Suppressor macrophage (primary cell): ENCODE measurements at places on chromosomes 7 and 10.

- DNase-seq, result no peak
Observed at GRCh38 chr10:3761904-3762303, 23.1 kb downstream of the KLF6 start.

- peak; percentile 73 for DNase-seq
Observed at GRCh38 chr7:5629941-5630340, 151.5 kb downstream of the RNF216 start.

GRCh38 chr7:158325530-158326381, 261.9 kb downstream of the PTPRN2 start:
- no peak for DNase-seq

- peak; percentile 37 for DNase-seq
Observed at GRCh38 chr7:129188892-129189660, 643 bp downstream of the SMO start.

- no peak for DNase-seq
Observed at GRCh38 chr7:28983396-28984190, 25.5 kb upstream of the TRIL start.

DNA sequence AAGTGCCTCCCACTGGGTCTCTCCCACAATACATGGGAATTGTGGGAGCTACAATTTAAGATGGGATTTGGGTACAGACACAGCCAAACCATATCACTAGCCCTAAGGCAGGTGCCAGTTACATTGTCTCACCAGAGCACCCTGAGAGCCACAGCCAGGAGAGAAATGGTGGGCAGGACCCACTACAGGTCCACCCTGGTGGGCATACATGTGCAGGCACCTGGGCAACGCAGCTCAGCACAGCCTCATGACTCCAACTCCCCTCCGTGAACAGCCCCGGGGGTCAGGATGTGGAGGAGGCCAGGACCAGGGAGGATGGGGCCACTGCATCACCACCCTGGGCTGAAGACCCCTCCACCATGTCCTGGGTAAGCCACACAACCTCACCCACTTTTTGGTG, 205.7 kb downstream of the PTPRN2 start:
- no peak for DNase-seq

- DNase-seq, result no peak
Observed at GRCh38 chr7:85286446-85286845, 99.6 kb upstream of the SEMA3D start.

- DNase-seq, result no peak
Observed at GRCh38 chr10:77121829-77122228, 515.8 kb downstream of the KCNMA1 start.

GRCh38 chr10:89646889-89647657, 2.0 kb upstream of the PANK1 start:
- no peak for DNase-seq

GRCh38 chr10:92750791-92751533, 61.2 kb downstream of the HHEX start:
- DNase-seq, result peak; percentile 59

DNA sequence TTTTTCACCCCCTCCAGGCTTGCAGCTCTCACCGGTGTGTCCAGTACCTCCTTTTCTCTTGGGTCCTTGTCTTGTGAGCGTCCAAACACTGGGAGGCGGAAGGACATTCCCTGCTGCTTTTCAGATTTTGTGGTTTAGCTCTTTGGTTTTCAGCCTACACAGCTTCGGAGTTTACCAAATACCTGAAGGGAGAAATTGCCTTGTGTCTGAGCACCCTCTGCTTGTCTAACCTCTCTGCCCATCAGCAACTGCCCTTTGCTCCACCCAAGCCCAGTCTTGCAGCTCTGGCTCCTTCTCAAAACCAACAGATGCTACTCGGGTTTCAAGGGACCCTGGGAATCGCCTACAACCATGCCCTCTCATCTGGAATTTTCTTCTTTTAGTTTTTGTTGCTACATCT, 519.1 kb upstream of the IGFBP3 start:
- DNase-seq, result no peak

DNA sequence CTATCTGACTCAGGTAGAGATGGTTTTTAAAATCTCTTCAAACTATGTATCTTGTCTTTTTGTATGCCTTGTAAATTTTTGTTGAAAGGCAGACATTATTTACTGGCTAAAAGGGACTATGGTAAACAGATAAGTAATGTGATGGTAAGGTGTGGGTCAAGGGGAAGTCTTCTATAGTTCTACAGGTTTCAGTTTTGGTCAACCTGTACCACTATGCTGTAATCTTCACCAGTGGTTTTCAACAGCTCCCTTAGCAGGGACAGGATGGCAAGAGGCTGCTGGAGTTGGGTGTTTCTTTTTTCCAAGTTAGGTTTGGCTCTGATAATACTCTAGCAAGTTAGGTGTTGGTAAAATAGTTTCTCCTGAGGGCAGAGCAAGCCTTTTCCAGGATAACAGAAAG, 32.7 kb upstream of the FZD8 start:
- no peak for DNase-seq

- no peak for DNase-seq
Observed at GRCh38 chr7:102072003-102072402, 214.7 kb upstream of the SH2B2 start.

DNA sequence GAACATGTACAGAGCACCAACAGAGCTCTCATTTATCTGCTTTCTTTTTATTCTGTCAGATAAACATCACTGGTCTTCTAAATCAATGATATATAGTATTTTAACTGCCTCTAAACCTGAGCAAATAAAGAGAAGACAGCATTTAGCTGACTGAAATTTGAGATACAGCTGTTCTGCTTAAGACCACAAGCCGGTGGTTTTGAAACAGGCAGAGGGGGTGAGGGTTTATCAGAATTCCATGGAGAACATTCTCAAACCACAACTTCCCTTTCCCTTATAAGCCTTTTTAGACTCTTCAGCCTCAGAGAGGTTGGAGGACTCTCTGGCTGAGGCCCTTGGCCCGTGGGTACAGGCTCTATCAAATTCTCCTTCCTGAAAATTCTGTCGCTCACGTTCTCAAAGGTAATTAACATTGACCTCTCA, 87.4 kb upstream of the RSU1 start:
- DNase-seq, result peak; percentile 25

DNA sequence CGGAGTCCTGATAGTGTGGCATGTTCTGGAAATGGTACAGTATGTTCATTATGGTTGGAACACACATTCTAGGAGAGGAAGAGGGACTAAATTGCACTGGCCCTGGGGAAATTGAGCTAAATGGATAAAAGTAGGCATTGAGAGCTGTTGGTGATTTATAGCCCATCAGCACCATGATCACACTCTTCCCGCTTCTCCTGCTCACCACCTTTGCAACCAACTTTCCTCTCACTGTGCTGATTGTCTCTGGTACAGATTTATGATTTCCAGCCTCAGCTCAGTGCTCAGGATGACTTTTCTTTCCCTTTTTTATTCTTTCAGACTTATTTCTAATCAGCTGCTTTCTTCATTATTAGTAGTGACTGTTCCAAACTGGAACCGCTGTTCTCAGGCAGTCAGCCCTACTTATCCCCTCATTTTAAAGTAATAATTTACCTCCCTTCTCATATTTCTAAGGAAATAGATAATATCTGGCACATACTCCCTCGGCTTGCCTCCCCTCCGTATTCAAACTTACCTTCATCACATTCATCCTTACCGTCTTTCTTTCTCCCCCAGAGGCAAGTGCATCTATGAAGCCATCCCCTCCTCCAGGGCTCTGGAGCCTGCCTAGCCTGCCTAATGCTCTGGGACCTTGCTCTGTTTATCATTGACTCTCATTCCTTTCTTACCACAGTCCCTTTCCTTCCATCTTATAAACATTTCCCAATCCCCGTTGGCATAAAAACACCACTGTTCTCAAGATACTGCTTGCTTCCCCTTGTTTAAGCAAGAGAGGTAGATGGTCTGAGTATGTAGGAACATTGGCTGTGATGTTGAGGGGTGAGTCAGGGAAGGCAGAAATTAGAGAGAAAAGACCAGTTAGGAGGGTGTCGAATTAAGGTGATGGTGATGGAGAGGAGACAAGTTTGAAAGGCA, 51.6 kb upstream of the RPA3 start:
- no peak for DNase-seq

- DNase-seq, result no peak
Observed at GRCh38 chr7:37826825-37827224, 21.6 kb upstream of the NME8 start.

GRCh38 chr10:97481071-97481470, 17.2 kb downstream of the MMS19 start:
- DNase-seq, result no peak

GRCh38 chr10:132497063-132497680, 40.4 kb upstream of the INPP5A start:
- peak; percentile 48 for DNase-seq

GRCh38 chr7:126699707-126700106, 553.0 kb downstream of the GRM8 start:
- DNase-seq, result no peak

GRCh38 chr10:49058463-49059255, 56.7 kb downstream of the VSTM4 start:
- DNase-seq, result no peak

DNA sequence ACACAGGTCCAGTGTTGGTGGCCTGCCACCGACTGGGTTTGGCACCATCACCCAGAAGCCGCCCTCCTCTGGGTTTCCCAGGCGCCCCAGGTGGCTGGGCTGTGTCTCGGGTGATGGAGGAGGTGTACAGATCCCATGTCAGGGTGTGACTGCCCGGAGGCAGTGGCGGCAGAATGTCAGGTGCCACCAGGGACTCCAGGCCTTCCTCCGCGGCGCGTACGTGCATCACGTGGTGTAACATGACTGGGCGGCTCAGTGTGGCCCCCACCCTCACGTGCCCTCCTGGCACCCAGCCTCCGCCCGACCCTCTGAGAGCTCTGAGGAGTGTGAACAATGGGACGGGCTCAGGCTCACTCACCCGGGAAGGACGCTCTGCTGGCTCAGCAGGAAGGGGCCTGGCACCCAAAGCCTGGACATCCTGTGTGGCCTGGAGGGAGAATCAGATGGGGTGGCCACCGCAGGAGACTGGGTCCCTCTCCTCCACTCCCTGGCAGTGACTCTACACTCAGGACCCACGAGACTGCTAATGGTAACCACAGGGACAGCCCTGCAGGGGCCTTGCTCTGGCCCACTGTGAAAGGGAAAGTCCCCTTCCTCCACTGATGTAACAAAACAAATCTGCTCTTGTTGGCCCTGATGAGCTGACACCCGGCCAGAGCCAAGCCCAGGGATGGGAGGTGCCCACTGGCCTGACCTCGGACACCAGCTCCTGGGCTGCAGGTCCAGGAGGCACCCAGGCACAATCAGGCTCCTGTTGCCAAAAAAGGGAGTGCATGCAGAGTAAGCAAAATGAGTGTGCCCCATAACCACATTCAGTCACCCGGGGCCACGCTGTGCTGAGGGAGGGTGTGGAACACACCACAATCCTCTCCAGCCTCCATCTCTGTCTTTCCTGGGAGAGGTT, 164.8 kb downstream of the PRKAG2 start:
- DNase-seq, result no peak

GRCh38 chr7:14765731-14766130, 136.8 kb downstream of the DGKB start:
- DNase-seq, result no peak

- DNase-seq, result no peak
Observed at GRCh38 chr10:92478536-92478935, 95.4 kb downstream of the IDE start.

DNA sequence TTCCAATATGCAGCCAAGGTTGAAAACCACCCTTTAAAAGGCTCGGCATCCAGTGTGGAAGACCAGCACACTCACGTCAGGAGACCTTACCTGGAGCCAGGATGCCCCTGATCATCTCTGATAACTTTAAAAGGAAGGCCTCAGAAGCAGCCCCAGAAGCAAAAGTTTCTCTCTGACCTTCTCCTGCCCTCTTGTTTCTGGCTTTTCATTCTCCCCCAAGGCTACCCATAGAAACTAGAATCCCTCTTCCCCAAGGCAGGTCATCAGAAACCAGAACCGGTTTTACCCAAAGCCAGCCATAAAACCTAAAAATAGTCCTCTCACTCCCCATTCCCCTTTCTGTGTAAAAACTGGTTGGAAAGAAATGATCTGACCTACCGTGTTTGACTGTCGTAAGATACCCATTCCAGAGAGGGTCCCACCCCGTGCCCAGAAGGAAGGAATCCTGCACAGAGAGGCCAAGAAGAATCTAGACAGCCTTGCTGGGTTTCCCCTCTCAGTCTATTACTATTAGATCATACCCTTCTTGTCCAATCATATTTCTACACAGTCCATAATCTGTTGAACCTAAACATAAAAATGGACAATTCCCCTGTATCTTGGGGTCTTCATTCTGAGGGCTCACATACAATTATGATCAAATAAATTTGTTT, 17.5 kb upstream of the TSPAN14 start:
- no peak for DNase-seq

GRCh38 chr7:84025332-84025927, 169.2 kb downstream of the SEMA3A start:
- no peak for DNase-seq

- no peak for DNase-seq
Observed at GRCh38 chr10:109982812-109983211, 25.0 kb upstream of the ADD3 start.

- DNase-seq, result peak; percentile 4
Observed at GRCh38 chr7:32616625-32617024, 121.3 kb downstream of the AVL9 start.

DNA sequence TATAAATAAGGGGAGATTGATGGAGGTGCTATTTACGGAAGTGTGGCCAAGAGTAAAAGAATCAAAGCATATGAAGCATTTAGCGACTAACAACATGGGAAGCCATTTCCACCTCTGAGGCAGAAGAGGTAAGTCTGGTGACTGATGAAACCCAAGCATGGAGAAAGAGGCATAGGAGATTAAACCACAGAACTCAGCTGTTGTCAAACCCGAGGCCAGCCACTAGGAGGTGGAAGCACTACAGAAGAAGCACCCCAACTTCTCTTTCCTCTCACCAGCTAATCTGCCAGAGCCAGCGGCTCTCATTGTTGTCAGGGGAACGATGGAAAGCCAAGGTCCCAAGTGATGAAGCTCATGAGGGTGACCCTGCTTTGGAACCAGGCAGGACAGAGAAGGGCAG, 19.6 kb upstream of the CNTNAP2 start:
- no peak for DNase-seq

GRCh38 chr7:3117488-3118231, 74.0 kb upstream of the CARD11 start:
- peak; percentile 14 for DNase-seq

DNA sequence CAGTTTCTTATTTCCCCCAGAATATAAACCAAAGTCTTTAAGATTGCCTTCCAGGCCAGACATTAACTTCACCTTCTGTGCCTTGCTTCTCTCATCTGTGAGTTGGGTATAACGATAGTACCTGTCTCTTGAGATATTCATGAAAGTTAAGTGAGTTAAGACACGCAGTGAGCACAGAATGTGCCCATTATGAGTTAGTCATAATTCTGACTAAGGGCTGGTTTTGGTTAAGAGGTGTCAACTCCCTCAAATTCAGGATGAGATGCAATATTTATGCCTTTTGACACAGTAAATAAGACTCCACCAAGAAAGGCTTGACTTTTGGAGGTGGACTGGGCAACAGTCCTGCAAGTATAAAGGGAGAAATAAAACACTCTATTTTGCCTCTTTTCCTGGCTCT, 528.7 kb upstream of the IGFBP3 start:
- no peak for DNase-seq

DNA sequence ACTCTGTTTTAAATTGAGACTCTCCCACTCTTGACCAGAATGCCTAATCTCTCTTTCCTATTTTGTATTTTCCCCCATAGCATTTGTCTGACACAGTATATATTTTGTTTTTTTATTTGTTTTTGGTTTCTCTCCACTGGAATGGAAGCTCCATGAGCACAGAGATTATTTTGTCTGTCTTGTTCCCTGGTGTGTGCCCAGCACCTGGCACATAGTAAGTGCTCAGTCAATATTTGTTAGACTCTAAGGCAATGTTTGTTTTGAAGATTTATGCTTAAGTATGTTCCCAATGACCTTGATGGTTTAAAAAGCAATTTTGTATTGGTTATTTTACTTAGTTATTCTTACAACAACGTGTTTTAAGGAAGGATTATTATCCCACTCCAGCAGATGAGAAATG, 201.8 kb downstream of the DYNC1I1 start:
- no peak for DNase-seq
